ENCODE measurements at places on chromosomes 16 and 17.

GRCh38 chr17:56910509-56911235, 3.2 kb downstream of the TRIM25 start:
- no peak for DNase-seq

DNA sequence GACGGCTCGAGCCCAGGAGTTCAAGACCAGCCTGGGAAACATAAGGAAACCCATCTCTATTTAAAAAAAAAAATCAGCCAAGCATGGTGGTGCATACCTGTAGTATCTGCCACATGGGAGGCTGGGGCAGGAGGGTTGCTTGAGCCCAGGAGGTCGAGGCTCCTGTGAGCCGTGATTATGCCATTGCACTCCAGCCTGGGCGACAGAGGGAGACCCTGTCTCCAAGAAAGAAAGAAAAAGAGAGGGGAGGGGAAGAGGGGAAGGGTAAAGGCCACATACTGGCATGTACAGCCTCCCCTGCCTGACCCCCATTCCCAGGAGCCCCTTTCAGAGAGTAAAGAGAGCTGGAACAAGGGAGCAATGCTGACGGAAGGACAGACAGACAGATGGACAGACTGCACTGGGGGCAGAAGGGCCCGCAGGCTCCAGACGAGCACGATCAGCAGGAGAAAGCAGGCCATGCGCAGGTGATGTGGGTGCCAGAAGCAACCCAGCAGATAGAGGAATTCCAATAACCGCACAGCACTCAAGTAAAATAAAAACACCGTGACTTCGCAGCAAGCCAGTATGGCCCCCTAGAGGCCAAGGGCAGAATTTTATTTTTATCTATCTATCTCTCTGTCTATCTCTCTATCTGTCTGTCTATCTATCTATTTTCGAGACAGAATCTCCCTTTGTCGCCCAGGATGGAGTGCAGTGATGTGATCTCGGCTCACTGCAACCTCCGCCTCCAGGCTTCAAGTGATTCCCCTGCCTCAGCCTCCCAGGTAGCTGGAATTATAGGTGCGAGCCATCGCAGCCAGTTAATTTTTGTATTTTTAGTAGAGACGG, 27.1 kb upstream of the SNN start:
- peak; percentile 82 for DNase-seq

- DNase-seq = no peak
These were observed 70.3 kb upstream of the CA10 start for GRCh38 chr17:52228823-52229222.

DNA sequence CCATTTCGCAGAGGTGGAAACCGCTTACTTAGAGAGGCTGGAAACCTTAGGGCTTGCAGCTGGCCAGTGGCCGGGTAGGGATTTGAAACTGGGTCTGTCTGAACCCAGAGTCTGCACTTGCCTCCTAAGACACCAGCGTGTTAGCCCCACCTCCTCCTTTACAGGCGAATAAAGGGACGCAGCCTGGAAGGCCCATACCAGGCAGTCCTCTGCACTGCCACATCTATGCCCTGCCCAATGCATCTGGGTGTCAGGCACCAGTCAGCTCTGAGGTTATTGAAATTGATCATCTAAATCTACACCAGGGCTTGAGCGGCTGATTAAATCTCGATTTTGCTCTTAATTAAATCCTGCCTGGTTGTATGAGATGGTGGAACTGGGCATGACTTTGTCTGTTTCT, 19.9 kb upstream of the NAGS start:
- DNase-seq = no peak

GRCh38 chr17:42251115-42251514, 25.1 kb downstream of the STAT5B start:
- DNase-seq = peak; percentile 5

GRCh38 chr16:7140899-7141298, 191.7 kb upstream of the RBFOX1 start:
- no peak for DNase-seq

- no peak for DNase-seq
These were observed 29.7 kb upstream of the MRPS23 start for GRCh38 chr17:57879437-57880085.
